ENCODE measurements at places on chromosomes 5 and 9.
A peak's percentile ranks its signal among the peaks of the same experiment; 100 is the strongest.

DNA sequence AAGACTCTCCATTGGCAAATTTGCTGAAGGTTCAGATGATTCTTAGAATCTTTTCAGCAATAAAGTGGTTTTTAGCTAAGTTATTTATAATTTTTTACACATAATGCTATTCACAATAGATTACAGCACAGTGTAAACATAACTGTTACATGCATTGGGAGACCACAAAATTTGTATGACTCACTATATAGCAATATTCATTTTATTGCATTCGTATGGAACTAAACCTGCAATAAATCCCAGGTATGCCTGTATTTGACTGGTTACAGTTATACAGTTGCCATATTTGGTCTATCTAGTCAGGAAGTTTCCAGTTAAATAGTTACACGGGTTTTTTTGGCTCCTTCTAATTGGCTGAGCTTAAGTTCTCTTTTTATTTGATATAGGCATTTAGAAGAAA, 220.8 kb downstream of the MRPS30 start:
- no peak for DNase-seq

DNA sequence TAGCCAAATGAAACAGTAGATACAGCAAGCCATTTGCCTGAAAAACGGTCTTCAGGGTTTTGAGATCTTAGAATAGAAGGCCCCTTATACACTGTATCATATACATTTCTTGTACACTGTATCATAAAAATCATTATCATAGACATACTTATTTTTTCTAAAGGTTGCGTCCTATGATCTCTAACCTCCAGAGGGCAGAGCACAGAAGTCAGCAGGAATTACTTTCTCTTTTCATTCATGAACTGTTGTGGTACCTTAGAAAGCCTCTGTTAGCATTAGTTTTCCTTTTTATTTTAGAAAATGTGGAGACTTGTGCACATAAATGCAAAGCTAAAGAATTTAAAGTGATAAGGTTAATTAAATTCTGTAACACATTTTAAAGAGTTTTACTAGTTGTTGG, 115.4 kb downstream of the OXCT1 start:
- DNase-seq = no peak

- no peak for DNase-seq
These were observed 209.3 kb downstream of the PALM2AKAP2 start for GRCh38 chr9:109989296-109989695.

DNA sequence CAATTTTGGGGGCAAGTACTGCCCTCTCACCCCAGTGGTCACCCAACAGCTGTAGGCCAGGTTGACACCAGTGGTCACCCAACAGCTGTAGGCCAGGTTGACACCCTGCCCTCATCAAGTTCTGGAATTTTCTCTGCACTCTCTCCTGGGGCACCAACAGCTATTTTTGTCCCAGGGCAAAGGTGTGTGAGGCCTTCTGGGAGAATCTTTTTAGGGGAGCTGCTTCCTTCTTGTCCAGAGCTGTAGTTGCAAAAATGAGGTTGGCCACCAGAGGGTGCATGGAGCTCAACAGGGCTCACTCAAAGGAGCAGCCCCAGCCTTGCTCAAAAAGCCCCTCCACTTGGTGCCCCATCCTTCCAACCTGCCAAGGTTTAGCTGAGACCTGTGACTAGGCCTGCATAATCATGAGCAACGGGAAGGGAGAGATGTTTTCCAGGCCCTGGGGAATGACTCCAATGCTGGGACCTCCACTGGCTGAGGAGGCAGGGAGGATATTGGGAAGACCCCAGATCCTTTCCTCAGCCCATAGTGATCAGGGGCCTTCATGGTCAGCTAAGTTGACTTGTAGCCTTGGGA, 10.6 kb upstream of the P4HA2 start:
- peak; percentile 65 for DNase-seq

DNA sequence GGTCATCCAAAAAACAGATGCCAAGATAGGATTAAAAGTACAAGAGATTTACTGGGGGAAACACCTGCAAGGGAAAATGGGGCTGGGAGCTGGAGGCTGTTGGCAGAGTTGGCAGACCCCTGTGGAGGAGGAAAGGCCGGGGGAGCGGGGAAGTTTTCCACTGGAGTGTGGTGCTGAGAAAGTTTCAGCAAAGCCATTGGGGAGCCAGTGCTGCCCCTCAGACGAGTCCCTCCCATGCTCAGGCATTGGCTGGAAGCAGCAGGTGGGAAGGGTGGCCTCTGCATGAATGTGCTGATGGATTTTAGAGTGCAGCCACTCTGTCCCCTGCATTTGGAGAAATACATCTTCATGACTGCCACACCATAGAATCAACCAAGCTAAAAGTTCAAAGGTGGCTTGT, 52.8 kb downstream of the TTC1 start:
- no peak for DNase-seq

- peak; percentile 63 for DNase-seq
These were observed 5.8 kb upstream of the SNAPC3 start for GRCh38 chr9:15416880-15417279.

DNA sequence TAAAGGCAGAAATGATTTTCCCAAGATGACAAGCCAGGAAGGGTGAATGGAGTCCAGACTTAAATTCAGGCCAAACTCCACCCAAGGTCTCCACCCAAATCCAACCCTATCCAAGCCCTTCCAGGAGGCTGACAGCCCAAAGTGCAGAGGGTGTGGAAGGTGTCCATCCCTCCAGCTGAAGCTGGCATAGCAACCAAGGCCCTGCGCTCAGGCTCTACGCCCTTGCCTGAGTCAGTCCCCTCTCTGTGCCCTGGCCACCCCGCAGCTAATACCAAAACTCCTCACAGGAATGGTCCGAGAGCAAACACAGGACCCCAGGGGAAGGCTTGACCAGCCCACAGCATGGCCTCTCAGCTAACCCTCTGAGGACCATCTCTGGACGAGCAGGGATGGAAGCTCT, 2.1 kb downstream of the SEPTIN8 start:
- no peak for DNase-seq

DNA sequence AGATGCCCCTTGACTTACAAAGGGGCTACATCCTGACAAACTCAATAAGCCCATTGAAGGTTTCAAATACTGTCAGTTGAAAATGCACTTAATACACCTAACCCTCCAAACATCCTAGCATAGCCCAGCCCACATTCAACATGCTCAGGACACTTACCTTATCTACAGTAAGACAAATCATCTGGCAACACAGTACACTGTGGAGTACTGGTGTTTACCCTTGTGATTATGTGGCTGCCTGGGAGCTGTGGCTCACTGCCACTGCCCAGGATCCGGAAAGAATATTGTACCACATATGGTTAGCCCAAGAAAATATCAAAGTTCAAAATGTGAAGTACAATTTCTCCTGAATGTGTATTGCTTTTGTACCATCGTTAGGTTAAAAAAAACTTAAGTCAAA, 562.2 kb downstream of the HTR1A start:
- no peak for DNase-seq

DNA sequence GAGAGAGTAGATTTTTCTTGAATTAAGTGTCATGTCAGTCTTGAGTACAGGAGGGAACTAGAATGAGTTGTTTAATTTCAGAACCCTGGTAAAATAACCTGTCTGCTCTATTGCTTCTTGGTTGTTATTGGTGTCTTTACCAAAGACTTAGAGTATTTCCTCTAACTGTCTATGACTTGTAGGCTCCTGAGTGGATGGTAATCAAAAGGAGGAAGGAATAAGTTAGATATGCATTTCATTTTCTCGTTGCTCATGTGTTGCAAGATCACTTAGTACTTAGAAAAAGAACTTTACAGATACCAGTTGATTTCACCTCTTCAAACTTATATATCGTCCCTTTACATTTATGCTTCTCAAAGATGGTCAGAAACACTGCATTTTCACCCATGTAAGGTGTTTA, 31.1 kb downstream of the UHRF2 start:
- no peak for DNase-seq

DNA sequence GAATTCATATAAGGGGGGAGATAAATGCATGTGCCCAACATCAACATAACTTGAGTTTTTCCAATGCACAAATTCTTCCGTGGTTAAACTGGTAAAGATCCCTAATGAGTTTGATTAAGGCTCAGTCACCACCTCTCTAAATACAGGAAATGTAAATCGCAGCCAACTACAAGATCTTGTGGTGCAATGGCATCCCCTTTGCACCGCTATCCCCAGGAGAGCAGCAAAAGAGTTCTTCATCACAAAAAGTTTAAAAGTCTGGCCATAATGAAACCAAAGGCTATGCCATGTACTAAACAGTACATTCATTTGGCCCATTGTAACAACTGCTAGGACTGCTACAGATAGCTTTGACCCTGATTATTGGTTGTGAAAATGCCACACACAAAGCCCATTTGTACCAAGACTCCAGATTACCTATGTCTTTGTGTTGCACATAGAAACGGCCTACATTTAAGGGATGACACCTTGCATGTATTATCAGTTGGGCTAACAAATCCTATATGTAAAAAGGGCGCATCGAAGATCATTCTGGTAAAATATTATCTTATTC, 44.5 kb downstream of the ZNF608 start:
- no peak for DNase-seq

GRCh38 chr5:150033334-150033733, 32.8 kb downstream of the HMGXB3 start:
- DNase-seq = no peak

GRCh38 chr5:150319484-150319790, 16.7 kb upstream of the ARSI start:
- DNase-seq = no peak

GRCh38 chr5:127586811-127587210, 62.1 kb upstream of the CTXN3 start:
- no peak for DNase-seq

- no peak for DNase-seq
These were observed 1.1 kb upstream of the FAF2 start for GRCh38 chr5:176446884-176447590.

GRCh38 chr5:172959824-172960799, 888 bp downstream of the RPL26L1 start:
- no peak for DNase-seq

- no peak for DNase-seq
These were observed 638.2 kb upstream of the SEMA6A start for GRCh38 chr5:117212866-117213265.

DNA sequence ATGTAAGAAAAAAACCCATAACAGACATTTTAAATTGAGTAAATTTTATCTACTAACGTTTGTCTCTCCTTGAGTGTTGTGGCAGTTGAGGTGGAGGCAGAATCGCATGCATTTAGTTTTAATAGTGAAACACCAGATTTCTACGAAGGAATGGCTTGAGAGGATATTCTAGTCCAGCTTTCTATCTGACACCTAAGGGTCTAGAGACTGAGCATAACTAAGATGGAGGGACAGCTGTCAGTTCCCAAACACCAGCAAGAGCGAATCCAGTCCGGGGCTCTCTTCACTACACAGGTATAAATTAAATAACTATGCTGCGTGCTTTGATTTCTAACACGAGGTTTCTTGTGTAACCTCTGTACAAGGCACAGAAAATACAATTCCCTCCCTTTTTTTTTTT, 1.4 kb downstream of the NCBP1 start:
- DNase-seq = no peak

- DNase-seq = no peak
These were observed 594.2 kb upstream of the SGCD start for GRCh38 chr5:155732587-155733376.

- no peak for DNase-seq
These were observed 91.8 kb downstream of the GLIS3 start for GRCh38 chr9:4207881-4208615.

GRCh38 chr5:148912714-148913398, 86.4 kb downstream of the ADRB2 start:
- DNase-seq = no peak

GRCh38 chr9:99140685-99141314, 35.9 kb downstream of the TGFBR1 start:
- peak; percentile 35 for DNase-seq

DNA sequence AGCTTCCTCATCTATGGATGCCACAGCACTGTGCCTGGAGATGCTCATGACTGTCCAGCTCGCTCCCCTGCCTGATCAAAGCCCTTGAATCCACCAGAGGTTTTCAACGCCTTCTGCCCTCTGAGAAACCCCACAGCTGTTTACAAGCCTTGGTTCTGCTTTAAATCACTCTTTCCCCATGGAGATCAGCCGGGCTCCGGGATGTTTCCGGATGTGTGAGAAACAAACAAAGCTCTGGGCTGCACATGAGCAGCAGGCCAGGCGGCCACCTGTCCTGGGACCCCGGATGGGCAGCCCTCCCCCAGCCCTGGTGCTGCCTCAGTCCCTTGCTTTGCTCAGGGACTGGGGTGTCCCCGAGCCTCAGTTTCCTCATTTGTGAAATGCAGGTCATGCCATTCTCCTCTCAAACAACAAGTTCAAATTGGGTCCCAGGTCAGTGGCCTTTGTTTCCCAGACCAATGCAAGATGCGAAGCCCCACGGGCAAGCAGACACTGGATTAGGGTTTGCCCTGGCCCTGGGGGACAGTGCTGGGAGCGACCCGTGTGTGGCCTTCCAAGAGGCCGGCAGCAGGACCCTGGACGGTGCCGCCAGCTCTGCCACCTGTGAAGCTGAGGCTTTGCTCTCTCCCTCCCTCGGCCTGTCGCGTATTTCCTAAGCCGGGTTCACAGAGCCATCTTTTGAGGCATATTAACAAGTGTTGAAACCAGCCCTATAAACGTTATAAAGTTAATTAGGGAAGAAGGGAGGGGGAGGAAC, 42.4 kb upstream of the PHYKPL start:
- no peak for DNase-seq

DNA sequence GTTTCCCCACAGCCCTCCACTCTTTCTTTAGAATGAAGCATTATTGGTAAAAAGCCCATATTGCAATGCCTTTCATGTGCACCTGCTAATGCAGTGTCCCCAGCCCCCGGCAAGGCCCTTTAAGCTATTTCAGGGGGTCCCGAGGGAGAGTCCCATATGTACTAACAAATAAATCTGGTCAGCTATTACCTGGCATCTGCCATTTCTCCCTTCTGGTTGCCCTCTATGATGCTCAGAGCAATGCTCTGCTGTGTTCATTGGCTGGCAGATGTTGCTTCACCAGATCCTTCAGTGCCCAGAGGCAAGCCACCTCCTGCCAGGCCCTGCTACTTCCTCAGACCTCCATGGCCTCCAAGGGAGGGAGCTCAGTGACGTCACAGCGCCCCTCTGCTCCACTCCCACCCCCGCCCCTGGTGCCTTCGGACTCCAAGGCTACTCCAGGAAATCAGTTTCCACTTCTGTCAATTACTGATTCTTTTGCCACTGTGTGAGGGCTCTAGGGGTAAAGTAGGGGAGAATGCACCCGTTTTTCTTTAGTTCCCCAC, 201.1 kb upstream of the GLRA1 start:
- no peak for DNase-seq

DNA sequence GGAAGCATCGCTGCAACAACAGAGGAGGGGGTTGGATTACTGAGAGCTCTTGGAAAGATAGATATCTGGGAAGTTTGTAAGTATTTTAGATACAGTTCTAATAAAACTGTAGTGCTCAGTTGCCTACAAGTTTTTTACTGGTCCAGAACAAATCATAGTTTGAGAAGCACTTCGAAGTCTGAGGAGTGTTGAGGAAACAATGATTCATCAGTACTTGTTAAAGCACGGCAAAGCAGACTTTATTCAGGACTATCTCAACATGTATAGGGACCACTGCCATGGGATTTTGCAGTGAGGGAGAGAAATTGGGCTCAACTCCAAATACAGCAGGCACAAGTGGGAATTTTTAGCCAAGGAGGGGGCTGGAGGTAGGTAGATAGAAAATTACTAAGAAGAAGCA, 25.3 kb upstream of the RECK start:
- DNase-seq = no peak
